ENCODE measurements at places on chromosomes 16 and 17.

DNA sequence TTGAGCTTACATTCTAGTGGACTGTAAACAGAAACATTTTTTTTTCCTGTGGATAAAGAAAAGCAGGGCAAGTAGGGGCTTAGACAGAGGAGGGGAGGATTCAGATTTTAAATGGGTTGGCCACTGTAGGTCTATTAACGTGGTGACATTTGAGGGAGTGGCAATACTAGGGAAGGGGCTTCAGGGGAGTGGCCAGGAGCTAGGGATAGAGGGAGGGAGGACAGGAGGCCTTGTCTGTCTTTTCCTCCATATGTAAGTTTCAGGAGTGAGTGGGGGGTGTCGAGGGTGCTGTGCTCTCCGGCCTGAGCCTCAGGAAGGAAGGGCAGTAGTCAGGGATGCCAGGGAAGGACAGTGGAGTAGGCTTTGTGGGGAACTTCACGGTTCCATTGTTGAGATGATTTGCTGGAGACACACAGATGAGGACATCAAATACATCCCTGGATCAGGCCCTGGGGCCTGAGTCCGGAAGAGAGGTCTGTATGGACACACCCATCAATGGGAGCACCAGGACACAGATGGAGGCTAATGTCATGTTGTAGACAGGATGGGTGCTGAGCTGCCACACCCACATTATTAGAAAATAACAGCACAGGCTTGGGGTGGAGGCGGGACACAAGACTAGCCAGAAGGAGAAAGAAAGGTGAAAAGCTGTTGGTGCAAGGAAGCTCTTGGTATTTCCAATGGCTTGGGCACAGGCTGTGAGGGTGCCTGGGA is 6.5 kb upstream of the HBM start:
- no peak for ATAC-seq

- no peak for ATAC-seq
These were observed 65.0 kb upstream of the AXIN2 start for GRCh38 chr17:65626451-65626850.

DNA sequence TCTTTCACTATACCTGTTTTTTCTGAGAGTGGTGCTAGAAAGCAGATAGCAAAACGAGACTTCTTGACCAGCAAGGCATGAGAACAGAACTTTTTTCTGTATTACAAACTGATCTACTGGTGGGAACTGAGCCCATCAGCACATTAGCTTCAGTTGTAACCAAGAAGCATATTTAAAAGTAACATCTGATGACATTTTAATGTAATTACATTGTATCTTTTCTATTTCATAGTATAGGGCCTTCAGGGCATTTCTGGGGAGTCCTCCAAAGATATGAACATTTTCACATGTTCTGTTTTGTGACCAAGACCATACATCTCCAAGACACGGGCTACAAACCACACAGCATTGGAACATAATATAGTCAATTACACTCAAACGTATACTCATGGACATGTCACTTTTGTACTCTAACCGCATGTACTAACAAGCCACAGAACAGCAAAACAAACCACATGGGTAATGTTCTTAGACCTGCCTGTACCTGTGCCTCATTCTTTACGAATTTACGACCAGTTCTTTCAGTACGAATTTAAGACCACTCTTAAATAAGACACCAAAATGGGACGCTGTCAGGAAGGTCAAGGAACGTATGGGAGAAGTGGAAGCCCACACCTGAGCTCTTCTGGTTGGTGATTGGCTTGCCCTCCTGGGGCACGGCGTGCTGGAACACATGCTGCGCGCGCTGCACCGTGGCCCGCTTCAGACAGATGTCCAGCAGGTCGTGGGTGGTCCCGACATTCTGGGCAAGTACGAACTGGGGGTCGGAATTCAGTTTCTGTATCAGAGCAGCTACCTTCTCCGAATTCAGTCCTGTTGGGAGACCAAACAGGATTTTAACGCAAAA is 825 bp downstream of the BLMH start:
- ATAC-seq = peak; percentile 82

GRCh38 chr17:12883472-12883871 is 94.2 kb downstream of the ARHGAP44 start:
- ATAC-seq = no peak

GRCh38 chr16:68665501-68665900 is 20.4 kb downstream of the CDH3 start:
- no peak for ATAC-seq

GRCh38 chr17:8753976-8754440 is 4.3 kb downstream of the SPDYE4 start:
- no peak for ATAC-seq
